ENCODE measurements at places on chromosomes 13 and 19.

DNA sequence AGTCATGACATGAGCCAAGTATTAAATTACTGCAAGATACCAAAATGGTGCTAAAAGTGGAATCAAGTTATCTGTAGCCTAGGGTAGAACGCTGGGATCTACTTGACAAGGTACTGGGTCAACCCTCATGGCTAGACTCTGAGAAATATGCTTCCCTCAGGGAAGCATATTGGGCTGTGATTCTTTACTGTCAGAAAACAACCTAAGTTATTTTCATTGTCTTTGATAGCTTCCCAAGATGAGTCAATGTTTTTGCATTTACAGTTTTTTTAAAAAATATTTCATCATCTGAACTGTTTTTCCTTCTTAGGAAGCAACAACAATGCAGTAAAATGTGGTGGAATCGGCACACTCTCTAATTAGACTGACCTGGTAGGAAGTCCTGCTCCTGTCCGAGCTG, 218.0 kb downstream of the RGCC start:
- DNase-seq: no peak

DNA sequence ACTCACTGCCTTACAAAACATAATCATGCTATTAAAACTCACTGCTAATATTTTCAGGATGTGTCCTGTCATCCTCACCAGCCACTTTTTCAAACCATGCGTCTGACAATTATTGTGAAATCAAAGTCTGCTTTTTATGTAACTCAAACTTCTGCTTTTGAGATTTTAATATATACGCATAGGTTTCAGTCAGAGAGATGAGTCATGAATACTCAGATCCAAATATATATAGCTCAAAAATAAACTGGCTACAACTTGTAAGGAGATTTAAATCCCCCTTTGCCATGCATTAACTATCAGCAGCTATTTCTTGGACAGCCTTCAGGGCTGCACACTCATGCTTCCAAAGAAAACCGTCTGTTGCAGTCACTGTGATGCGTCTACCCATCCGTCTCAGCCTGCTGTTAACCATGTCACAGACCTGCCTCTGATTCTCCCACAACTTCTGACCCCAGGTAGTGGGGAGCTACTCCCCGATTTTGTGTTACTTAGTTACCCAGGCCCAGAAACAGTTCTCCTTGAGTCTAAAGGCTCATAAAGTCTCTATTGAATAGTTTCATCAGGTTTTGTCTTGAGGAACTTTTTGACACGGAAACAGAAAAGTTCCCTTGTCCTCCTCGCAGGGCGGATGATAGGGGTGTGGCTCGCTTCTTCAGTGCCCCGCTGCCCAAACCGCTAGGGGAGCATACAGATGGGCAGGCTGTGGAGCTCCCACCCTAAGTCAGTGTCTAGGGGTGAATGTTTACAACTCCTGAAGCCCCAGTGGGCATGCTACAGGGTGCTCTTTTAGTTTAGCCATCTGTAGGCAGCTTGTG, 33.8 kb upstream of the SGCG start:
- no peak for DNase-seq

DNA sequence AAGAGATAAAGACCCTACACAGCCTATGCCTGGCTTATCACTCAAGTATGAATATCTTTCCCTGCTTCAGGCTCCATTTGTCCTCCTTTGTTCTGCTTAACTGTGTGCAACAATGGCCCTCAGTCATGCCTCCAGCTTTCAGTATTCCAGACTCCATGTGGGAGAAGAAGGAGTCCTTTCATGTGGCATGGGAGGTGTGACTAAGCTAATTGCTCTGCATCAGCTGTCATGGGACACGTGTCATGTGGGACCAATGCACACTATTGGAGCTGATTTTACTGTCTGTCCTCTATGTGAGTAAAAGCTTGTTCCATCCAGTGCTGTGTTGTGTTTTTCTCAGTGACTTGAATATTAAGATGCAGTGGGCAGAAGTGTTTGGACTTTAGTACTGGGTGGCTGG, 1198.3 kb downstream of the OLFM4 start:
- DNase-seq: no peak

GRCh38 chr19:29212356-29212647, 649 bp downstream of the UQCRFS1 start:
- no peak for DNase-seq

GRCh38 chr13:44212633-44213396, 160.8 kb upstream of the SERP2 start:
- DNase-seq: no peak

Data from stimulated activated naive CD8-positive, alpha-beta T cell treated with anti-CD3 and anti-CD28 coated beads, Interleukin-15, Interleukin-2, amounts not matched to agents 100 U/mL and 50 U/mL, for 24 hours (primary cell).